ENCODE measurements at places on chromosomes 12 and 14.

DNA sequence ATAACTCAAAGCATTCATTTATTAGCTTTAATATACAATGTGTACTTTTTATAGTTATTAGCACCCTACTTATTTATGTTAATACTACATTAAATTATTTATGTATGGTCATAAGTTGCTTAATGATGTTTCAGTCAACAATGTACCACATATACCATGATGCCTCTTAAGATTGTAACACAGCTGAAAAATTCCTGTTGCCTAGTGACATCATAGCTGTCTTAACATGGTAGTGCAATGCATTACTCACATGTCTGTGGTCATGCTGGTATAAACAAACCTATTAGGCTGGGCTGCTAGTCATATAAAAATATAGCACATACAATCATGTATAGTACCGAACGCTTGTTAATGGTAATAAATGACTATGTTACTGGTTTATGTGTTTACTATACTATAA lies 120.4 kb downstream of the ANO6 start:
- no peak for DNase-seq

- DNase-seq, result no peak
Observed at GRCh38 chr12:4820971-4821370, 88.7 kb upstream of the KCNA1 start.

- DNase-seq, result no peak
Observed at GRCh38 chr12:44357494-44357893, 518.6 kb downstream of the NELL2 start.

DNA sequence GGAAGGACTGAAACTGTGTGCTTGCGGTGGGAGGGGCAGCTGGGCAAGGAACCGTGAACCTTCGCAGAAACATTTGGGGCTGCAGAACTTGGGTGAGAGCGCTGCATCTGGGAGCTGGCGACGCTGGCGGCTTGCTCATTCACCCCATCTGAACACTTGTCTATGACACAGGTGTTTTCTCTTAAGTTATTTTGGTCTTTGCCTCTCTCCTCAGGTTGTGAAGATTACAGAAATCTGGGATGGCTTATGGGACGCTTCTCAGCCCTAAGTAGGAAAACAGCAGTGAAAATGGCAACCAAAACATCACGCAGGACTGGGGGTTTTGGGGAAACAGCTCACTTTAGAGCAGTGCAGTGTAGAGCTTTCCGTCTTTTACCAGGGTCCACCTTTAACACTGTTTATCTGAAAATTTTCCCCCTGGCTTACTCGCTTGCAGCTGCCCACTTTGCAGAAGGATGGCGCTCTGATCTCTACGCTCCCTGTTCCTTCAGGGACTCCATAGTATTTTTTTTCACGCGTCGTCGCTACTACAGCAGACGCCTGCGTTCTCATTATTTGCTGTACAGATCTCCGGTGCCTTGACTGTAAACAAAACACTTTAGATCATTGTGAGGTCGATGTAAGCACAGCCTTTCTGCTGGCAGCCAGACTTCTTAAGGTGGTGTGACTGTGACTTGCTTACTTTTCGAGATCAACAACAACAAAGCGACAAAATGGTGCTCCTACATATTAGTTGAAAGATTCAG lies 2.7 kb upstream of the CDKN1B start:
- peak; percentile 86 for DNase-seq

DNA sequence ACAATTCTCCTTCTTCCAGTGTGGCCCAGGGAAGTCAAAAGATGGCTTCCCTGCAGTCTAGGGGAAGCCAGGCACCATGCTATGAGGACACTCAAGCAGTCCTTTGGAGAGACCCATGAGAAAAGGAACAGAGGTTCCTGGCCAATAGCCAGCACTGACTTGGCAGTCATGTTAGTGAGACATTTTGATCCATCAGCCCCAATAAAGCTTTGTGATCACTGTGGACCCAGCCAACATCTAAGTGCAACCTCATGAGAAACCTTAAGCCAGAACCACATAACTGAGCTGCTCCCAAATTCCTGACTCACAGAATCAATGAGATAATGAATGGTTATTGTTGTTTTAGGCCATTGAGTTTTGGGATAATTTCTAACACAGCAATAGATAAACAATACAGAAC lies 51.0 kb upstream of the NAP1L1 start:
- DNase-seq, result no peak

DNA sequence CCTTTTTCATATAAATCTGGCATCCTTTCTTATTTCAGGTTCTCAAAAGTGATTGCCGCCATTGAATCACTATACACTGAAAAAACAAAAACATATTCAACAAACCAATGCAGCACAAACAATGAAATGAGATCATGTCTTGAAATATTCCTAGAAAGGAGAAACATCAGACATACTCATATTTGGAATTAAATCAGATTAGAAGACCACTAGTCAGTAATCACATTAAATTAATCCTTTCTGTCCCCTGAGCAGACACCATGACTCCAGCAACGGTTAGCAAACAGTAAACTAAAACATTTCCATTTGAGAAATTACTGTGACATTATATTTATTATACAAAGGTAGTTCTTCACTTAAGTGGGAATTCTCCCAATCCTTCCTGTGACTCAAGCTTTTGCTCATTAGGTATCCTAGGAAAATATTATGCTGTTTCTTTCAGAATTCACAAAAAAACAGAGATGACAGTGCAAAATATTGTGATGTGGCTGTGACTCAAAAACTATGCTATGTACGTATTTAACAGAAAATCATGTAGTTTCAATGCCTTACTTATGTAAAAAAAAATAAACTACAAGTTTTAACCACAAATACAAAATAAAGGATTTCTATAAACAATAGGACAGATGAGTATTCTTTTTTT lies 29.7 kb downstream of the CPNE8 start:
- DNase-seq, result no peak

- no peak for DNase-seq
Observed at GRCh38 chr14:69989622-69990021, 110.4 kb downstream of the SMOC1 start.

DNA sequence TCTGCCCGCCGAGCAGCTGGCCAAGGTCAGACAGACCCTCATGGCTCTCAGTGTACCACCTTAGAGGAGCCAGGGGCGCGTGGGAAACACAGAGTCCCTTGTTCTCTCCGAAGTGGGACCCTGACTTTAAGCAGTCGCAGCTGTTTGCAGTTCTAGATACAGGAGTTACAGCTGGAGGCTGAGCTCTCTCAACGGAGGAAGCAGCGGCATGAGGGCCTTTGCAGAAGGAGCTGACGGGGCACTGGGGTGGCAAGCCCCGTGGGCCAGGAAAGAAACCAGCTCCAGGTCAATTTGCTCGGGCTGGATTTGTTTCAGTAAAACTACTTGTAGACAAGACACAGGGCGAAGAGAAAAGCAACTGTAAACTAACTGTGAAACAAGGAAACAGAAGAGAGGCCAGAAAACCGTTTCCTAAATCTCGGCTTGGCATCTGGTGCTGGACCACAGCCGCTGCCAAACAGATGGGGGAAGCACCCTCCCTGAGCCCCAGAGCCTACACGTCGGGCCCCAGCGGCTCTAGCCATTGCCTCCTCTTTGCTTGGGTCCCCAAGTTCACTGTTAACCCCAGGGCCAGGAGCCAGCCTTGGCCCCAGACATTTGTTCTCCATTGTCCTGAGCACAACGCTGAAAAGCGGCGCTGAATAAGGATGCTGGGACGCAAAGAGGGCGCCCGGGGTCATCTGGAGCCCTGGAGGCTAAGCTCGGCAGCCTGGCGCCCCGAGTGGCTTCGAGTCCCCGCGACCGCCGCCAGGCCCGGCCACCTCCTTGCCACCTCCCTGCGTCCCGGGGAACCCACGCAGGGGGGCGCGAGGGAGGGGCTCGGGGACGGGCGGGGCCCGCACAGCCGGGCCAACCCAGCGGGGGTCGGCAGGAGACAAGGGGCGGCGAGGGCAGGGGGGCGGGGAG lies 914 bp upstream of the PACS2 start:
- peak; percentile 49 for DNase-seq

- DNase-seq, result no peak
Observed at GRCh38 chr12:126681676-126682075, 1585.3 kb upstream of the TMEM132C start.

- DNase-seq, result no peak
Observed at GRCh38 chr12:32765906-32766305, 10.2 kb upstream of the YARS2 start.

DNA sequence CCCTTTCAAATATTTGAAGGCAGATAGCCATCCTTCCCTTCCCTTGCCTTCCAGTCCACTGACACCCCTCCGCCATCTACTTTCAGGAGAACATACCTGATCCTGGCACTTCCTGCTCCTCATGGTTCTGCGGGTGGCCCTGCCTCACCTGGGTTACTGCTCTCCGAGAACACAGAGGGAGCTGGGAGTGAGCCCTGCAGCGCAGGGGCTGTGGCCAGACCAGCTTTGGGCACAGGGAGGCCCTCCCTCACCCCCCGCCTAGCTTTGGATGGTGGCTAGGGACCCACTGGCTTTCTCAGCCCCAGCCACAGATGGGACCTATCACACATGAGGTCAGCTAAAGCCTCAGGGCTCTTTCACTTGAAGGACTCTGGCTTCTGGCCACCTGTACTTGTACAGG lies 12.4 kb downstream of the IQSEC3 start:
- no peak for DNase-seq

- DNase-seq, result peak; percentile 78
Observed at GRCh38 chr14:105090493-105091053, 25.3 kb upstream of the GPR132 start.

DNA sequence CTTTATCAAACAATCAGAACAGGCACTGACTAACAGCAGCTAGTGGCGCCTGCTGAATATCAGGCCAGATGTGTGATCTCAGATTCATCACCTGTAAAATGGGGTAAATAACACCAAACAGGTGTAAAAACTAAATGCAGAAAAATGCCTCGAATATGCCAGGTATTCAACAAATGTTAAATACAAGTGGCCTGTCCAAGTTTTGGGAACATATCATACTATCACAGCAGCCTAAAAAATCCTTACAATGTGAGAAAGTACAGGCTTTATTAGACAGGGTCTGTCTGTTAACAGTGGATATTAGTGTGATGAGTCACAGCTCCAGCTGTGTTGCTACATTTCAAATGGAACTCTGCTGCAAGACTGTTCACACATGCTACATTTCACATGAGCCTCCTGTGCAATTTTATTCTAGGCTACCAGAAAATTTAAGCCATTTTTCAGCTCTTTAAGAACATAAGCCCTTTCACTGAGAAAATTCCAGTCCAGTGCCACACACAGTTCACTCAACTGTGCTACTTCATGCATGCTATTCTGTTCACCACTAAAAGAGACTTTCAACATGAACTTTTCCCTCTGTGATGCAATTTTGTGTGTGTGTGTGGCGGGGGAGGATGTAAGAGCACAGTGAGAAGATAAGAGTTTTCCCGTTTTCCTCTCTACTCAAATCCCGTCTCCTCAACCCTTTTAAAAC lies 56.7 kb downstream of the MSRB3 start:
- no peak for DNase-seq

- DNase-seq, result no peak
Observed at GRCh38 chr12:132194056-132194455, 49.8 kb downstream of the NOC4L start.

DNA sequence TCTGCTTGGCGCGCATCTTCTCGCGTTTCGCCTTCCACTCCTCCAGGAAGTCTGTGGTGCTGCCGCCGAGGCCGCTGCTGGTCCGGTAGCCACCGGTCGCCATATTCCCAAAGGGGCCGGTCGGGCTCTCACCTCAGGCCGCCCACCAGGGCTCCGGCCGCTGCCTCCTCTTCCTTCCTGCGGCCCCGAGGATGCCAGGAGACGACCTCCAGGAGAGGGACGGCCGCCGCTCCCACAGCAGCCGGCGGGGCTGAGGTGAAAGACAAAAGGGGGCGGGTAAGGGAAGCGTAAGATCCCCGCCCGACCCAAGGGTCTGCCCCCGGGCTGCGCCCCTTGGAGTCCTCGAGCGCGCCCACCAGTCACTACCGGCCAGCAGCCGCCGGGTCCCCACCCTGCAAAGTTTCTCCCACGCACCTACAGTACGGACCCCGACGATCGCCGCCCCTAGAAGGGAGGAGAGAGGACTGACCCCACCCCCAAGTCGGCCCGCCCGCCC lies 574 bp downstream of the PAWR start:
- peak; percentile 4 for DNase-seq

DNA sequence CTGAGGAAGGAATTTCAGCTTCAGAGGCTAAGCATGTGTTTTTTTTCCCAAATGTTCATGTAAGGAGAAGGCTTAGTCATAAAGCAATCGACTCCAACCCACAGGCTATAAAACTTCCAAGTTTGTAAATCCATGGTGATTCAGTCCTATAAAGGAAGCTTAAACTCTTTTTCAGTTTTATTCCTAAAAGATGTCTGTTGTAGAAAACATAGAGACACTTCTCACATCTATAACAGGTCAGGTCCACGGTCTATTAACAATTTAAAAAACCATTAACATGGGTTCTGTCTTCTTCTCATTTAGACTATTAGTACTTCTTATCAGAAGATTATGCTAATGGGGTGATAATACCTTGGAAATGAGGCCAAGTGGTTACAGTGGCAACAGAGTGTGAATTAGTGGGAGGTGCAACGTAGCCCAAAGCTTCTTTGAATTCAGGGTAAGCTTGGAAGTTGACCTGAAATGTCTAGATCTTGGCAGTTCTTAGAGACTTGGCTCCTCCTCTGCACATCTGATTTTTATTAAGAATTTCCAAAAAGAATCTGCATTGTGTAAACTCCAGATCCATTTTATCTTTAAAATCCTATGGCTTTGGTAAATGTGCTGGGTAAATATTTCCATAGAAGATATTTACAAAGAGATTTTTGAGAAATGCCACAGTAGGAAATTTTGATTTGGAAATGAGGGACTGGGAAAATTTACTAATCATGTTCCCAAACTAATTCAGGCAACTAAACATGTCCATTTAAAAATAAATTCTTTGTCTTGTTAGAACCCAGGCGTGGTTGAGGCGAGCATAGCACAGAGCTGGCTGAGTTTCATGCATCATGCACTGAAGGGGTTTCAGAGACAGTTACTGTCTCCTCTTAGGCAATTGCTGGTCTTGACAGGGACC lies 86.4 kb downstream of the EML1 start:
- no peak for DNase-seq

- DNase-seq, result no peak
Observed at GRCh38 chr12:3600039-3600720, 109.2 kb downstream of the PRMT8 start.

- DNase-seq, result no peak
Observed at GRCh38 chr14:74434294-74434693, 8.3 kb upstream of the SYNDIG1L start.

DNA sequence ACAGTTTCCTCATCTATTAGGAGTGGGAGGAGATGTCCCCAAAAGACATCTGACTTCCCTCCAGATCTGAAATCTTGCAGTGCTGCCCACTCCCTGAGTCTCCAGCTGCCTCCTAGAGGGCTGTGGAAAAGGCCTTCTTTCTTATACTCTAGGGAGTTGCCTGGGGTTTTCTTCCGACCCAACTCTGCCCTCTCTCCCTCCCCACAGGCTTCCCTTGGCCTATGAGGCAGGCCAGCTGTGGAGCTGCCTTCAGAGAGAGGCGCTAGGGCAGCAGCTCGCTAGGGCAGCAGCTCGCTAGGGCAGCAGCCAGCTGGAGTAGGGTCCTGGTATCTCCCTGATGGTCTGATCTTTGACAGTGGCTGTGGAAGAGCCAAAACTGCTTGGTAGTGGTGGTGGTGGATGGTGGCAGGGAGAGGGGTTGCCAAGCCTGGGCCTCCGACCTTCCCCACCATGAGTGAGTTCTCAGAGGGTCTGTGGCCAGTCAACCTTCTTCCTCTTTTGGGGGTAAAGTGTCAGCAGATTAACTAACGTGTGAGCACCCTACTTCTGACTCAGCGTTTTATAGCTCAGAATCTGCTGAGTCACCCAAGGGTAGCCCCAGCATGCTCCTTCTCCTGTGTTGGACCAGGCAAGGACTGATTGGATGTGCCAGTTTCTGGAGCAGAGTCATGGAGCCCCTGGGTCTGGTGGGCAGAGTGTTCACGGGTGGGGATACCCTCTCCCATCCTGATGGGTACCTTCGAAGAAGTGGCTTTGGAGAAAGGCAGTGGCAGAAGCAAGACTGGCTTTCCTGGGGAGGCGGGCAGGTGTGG lies 2.3 kb downstream of the SLC48A1 start:
- no peak for DNase-seq
